ENCODE measurements at places on chromosomes 16 and 17.

- DNase-seq, result no peak
Measured at GRCh38 chr17:46020023-46020761, 21.1 kb downstream of the STH start.

DNA sequence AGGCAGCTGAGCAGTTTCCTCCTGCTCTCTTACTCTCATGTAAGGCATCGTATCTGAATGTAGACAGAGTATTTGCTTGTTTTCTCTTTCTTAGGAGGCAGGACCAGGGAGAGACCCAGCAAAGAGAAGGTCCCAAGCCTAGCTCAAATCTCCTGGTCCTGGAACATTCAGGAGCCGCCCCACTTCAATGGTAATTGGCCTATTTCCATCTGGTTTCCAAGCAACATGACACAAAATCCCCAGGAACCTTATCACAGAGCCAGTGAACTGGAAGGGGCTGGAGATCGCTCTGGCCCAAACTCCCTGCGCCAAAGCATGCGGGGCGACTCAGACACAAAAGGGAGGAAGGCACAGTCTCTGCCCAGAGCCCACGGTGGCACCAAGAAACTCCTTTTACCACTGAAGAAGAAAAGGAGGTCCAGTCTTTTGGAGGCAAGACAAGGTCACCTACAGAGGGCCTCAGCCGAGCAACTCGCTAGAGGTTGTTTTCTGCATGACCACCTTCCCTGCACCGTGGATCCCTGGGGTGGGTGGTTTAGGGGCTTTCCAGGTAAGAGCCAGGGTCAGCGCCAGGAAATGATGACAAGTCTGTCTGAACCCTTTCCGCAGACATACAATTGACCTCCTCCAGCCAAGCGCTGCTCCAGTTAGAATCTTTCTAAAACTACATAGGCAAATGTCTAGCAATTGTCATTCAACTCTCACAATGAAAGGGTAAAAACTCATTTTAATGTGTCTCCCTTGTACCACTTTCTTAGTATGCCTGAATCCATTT, 394.7 kb downstream of the SOX9 start:
- no peak for DNase-seq

GRCh38 chr17:53492532-53492931, 330.2 kb upstream of the KIF2B start:
- no peak for DNase-seq

DNA sequence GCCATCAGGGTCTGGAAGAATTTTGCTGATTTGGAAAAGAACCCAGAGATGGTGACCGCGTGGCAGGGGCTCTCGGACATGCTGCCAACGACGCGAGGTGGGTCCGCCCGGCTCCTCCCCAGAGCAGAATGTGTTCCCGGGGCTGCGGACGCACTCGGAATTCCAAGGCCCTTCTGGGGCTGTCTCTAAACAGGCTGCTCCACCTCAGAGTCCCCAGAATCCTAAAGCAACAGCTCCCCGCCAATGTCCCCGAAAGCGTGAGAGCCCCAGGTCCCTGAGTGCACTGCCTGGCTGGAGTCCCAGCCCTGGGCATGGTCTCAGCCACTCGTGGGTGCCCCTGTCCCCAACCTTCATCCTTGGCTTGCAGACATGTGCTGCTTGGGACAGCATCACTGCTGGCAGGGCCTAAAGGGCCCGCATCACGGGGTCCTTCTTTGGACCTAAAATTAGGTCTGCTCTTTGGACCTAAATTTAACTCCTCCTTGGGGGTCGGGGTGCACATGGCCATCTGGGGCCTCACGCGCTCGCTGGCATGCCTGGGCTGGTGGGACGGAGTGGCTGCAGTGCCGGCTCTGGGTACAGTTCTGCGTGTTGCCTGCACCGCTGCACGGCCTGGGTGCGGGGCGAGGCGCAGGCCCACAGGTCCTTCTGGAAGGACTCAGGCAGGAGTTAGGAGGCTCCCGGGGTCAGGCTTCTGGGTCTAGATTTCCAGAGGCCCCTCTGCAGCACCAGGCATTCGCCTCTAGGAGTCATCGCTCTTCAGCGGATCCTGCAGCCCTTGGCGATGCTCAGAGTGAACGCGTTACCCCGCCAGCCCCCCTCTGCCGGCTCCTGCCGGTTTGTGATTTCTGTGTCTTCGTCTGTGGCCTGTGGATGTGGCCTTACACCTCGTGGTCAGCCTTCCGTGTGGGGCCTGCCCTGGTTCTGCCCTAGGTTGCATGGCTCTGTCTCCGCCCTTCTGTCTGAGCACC, 41.9 kb upstream of the CHMP6 start:
- DNase-seq, result no peak

- DNase-seq, result no peak
Measured at GRCh38 chr16:87054856-87055255, 262.3 kb downstream of the C16orf95 start.

- DNase-seq, result no peak
Measured at GRCh38 chr17:65370669-65371131, 190.7 kb downstream of the AXIN2 start.

GRCh38 chr17:16377941-16378341, 3.0 kb upstream of the UBB start:
- DNase-seq, result peak; percentile 9

DNA sequence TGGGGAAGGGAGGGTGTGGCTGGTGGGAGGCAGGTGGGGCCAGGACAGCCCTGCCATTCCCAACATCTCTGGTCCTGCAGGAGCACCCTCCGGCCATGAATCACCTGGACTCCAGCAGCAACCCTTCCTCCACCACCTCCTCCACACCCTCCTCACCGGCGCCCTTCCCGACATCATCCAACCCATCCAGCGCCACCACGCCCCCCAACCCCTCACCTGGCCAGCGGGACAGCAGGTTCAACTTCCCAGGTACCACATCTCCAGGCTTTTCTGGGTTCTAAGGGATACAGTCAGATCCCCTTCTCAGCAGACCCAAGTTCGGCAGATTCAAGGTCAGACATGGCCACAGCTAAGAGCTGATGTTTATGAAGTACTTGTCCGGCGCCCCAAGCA, 33.8 kb upstream of the LGALS9 start:
- no peak for DNase-seq

DNA sequence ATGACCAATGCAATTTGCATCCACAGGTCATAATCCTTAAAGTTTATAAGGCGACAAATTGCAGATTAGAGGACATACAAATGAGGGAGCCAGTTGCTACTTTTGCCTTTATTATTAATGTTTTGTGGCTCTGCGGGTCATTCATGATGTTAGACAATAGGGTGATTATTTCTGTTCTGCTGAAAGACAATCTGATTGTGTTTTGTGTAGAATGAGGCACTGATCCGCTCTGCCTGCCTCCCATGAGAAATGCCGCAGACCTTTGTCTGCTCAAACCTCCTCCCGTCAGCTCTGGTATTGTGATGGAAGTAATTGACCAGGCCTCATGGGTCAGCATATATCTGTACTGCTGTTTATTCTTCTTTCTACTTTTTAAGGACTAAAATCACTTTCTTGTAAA, 224.9 kb downstream of the PRKCA start:
- DNase-seq, result no peak

GRCh38 chr17:10797476-10798328, 6.2 kb downstream of the TMEM238L start:
- DNase-seq, result no peak

DNA sequence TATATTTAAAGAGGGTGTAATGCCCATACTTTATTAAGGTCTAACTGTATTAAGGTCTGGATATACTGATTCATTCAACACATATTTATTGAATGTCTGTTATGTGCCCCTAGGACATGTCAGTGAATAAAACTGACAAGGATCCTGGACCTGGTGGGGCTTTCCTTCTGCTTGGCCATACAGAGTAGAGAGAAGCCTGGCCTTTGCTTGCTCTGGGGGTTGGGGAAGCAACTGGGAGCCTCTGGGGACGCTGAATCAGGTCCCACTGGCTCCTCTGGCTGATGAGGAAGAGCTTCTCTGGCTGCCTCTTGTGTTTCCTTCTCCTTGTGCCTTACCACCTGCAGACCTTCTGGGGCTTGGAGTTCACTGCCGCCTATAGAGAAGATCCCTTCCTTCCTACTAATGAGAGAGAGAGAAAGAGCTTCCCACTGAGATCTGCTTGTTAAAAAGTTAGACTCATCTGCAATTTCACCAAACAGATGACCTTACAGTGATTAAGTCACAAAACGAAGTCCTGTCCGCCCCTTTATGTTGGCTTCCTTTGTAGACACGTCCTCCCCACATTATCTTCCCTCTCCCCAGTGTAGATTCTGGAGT, 49.7 kb downstream of the MSI2 start:
- DNase-seq, result peak; percentile 49

DNA sequence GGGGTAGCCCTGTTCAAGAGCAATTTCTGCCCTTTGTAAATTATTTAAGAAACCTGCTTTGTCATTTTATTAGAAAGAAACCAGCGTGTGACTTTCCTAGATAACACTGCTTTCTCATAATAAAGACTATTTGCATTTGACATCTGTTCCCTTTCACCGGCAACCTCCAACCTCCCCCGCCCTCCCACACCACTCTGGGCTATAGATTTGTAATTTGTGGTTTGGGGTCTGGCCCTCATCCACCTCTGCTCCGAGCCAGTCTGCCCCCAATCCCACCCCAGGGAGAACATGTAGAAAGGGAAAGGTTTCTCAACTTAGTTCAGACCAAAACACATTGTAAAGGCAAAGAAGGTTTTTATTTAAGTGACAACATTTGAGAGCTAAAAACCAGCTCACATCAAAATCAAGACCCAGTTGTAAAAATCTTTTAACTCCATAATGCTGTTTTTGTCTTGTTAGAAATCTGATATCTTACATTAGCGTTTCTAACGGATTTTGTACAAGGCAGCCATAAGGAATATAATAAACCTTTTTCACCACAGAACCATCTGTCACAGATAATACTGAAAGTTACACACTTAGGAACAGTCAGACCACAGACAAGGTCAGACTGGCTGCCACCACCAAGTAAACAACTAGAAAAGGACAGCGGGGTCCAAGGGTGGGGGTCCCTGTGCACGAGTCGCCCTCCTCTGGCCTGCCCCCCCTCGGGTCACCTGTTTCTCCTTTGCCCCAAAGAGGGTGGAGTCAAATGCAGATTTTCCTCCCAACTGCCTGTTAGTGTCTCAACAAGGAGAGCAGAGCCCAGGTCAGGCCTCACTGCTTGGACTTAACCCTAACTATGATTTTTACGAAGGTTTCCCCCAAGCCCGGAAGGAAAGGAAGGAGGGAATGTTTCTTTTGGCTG, 6.9 kb downstream of the PIMREG start:
- no peak for DNase-seq

- DNase-seq, result no peak
Measured at GRCh38 chr17:63519116-63519881, 3.9 kb upstream of the KCNH6 start.

DNA sequence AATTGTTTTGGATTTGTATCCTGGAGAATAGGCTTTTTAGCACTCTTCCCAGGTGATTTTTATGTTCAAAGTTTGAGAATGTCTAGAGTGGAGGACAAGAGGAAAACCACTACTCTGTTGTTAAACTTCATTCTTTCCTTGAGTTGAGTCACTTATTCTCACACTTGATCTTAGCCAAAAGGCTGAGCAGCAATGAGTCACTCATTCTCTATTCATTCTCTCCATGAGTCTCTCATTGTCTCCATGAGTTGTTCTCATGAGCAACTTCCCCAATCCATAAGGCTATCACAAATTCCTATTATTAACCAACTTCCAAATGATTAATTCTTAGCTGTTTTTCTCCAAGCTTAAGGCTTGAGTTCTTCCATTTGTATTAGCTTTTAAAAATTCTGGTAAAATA, 1393.3 kb downstream of the CDH8 start:
- DNase-seq, result peak; percentile 60

- DNase-seq, result no peak
Measured at GRCh38 chr16:15034266-15035162, 21.4 kb downstream of the NTAN1 start.

DNA sequence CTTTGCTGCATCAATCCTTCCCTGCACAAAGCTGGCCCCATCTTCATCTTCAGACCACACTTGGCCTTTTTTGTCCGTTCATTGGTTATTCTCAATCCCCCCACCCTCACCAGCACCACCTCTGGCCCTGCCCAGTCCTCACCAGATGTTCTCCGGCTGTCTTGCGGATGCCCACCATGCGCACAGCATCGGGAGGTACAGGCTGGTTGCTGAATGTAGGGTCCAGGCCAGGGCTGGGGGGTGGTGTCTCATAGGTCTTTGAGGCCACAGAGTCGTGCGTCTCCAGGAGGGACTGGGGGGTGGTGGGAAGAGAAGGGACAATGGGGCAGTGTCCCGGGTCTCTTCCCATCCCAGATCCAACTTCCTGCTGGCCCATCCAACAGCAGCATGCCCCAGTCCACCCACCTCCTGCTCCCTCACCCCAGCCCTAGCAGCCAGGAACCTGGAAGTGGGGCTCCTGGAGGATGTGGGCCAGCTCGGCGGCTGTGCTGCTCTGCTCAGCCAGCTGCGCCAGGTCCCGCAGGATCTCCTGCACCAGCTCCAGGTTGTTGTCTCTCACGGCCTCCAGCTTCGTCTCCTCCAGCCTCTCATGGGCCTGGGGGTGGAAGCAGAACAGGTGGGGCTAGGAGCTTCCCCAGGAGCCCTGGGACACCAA, 24.4 kb downstream of the MPP2 start:
- no peak for DNase-seq

- DNase-seq, result no peak
Measured at GRCh38 chr16:60217787-60218186, 1483.7 kb upstream of the GOT2 start.

- DNase-seq, result no peak
Measured at GRCh38 chr17:36749493-36749892, 148.1 kb downstream of the MRM1 start.

GRCh38 chr17:32471652-32472051, 15.1 kb upstream of the CDK5R1 start:
- DNase-seq, result no peak

DNA sequence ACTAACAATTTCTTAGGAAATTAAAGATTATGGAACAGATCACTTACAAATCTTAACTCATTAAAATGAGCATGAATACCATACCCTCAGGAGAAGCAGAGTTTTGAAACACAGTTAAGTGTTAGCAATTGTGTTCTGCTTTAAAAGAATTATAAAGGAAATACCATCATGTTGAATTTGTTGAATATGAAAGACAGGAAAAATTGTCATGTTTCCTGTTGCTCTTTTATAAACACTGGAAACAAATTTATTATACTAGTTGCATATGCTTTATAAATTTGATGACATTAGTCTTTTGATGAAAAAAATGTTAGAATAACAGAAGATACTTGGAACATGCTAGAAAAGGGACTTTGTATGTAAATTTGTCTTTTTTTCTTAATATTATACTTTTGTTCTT, 59.7 kb downstream of the VMP1 start:
- no peak for DNase-seq

DNA sequence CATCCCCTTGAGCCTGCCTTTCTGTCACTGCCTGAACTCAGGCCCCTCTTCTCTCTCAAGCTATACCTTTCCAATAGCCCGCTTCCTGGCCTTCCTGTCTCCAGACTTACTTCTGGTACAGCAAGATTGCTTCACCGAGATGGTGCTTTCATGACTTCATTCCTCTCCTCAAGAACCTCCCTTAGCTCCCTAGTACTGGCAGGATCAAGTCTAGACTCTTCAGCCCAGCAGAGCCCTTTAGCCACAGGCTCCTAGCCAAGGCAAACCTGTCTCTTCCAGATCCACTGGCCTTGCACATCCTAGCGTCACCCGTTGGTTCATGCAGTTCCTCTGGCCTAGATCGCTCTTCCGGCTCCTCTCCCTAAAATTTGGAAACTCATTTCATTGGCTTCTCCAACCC, 6.4 kb upstream of the ATP2A3 start:
- DNase-seq, result no peak
